Activated naive CD4-positive, alpha-beta T cell treated with anti-CD3 and anti-CD28 coated beads, Interleukin-2, amount 50 U/mL, for 72 hours (primary cell): ENCODE measurements at places on chromosomes 1 and 21.

DNA sequence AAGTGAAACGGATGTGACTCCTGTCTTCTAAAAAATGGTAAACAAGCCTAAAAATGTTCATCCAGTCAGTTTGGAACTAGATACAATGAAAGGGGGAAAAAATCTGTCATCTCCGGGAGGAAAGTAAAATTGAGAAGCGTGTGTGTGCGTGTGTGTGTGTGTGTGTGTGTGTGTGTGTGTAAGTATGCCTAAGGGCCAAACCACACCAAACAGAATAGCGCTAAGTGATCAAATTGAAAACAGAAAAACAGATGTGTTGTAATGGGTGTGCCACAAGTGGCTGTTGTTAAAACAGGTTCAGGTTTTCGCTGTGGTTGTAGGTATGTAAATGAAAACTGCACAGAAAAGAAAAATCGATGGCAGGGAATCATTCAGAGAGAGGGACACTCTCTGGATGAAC lies 106.7 kb downstream of the RNF220 start:
- peak; percentile 35 for DNase-seq

DNA sequence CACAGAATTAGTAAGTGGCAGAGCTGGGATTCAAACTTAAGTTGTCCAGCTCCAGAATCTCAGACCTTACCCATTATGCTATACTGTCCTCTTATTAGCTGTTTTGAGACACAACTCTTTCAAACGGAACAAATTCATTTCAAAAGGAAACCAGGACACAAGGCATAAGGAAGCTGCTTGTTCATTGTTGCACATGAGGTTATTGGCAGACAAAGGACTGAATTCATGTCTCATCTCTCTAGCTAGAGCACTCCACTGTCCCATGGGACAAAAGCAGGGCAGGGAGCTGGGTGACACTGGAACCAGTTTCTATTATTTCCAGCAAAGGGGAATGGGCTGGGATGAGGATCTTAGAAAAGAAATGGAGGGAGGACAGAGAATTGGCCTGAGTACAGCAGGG lies 26.4 kb downstream of the CHI3L2 start:
- no peak for DNase-seq

- DNase-seq, result no peak
Observed at GRCh38 chr1:197465528-197466327, 197.7 kb downstream of the CRB1 start.

GRCh38 chr1:201360901-201361651 lies 16.4 kb downstream of the TNNT2 start:
- no peak for DNase-seq

DNA sequence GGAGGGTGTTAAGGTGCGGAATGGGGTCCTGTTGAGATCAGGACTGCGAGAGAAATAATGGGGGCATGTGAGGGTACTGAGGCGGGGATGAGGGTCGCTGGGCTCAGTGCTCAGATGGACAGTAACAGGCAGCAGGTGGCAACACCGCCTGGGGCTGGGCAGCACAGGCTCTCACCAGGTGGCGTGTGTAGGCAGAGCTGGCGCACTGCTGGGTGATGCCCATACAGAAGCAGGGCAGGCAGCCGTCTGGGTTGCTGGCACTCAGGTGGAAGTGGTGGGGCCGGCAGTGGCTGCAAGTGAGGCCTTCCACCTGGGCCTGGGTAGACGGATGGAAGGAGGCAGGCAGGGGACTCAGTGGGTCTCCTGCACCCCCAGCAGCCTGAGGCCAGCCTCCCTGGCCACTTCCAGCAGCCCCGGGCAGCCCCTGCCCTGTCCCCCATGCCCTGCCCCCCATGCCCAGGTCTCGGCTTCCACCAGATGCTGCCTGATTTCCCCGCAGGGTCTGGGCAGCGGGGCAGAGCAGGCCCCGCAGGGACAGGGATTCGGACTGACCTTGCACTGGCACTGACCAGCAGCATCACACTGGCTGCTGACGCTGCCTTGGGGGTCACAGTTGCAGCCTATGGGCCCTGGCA lies 60.5 kb downstream of the LDLRAD2 start:
- no peak for DNase-seq

DNA sequence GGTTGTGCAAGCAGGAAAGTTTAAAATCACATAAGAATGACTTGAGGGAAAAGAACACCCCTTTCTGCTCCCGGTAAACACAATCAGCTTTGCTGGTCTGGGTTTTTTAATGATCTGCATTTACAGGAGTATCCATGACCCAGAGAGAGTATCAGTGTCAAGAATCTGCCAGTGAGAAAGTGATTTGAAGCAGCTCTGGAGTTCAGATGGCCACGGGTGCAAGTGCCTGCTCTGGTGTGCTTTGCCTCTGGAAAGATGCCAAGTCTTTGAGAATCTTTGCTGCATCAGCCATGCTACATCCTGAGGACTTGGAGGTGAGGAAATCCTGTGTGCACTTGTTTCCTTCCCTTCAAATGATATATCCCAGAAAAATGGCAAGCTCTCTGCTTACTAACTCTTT lies 18.6 kb upstream of the MYSM1 start:
- DNase-seq, result no peak

- no peak for DNase-seq
Observed at GRCh38 chr1:165635329-165635728, 4.3 kb downstream of the MGST3 start.

DNA sequence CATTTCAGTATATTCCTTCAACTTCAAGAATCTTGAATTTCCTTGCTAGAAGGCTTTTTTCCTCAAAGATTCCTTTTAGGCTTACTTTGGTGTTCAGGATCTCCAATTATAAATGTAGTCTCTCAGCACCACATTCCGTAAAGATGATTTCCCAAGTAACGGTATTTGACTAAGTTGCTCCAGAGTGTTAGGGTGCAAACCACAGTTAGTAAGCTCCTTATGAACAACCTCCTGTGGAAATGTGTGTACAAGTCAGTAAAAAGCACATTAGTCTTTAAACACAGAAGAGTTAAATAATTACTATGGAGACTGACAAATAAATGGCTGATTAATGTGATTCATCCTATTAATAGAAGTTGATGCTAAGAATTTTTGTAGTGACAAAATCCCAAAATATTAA lies 10.3 kb downstream of the DONSON start:
- no peak for DNase-seq

- DNase-seq, result no peak
Observed at GRCh38 chr21:30289215-30289614, at the start of gene KRTAP25-1. KRTAP25-1 (minus strand) TSS chr21:30289514; CDS start chr21:30289490, 24 bp downstream.

- no peak for DNase-seq
Observed at GRCh38 chr1:220056374-220056773, 10.1 kb upstream of the EPRS1 start.
